ENCODE measurements at places on chromosomes 4 and X. TPM values are rescaled to one million over a fixed set of nuclear protein-coding genes. Genes with fewer than 3 reads are reported as not detected.

DNA sequence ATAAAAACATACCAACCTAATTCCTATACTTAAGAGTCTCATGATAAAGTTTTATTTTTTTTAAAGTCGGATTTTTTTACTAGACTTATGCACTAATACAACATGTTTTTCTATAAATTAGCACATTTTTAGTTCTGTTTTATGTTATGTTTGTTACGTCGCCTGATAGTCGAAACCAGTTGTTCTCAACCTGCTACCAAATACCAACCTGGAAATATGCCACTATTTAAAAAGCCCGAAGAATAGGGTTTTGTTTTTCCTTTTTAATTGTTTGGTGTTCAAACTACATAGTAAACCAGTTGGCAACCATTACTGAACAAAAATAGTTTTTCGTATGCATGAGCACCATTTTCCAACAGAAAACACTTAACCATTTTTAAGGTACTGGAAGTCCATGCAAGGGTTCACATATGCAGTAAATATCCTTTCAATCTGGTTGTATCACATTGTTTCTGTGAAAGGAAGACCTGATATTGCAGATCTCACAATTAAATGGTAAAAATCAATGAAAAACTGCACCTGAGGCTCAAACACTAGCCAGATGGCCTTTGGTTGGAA, 1.4 kb downstream of the WDFY3 start:
- DNase-seq: no peak

RTL9 gene
- 66.6 TPM for total RNA-seq

DNA sequence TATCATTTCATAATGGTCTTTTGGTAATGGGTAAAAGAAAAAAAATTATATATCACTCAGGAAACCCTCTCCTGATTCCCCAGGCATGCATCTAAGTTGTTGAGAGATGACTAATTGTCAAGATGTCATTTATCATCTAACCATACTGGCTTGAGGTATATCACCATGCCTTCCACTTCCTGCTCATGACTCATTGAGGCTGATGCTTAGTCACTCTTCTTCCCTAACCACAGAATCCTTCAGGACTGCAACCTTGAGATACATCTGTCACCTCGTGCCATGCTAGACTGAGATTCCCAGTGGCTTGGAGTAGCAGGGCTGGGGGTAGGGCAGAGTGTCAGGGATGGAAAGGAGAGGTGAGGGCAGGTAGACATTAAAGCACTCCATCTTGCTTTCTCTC, 782.5 kb upstream of the INTU start:
- DNase-seq: no peak

DNA sequence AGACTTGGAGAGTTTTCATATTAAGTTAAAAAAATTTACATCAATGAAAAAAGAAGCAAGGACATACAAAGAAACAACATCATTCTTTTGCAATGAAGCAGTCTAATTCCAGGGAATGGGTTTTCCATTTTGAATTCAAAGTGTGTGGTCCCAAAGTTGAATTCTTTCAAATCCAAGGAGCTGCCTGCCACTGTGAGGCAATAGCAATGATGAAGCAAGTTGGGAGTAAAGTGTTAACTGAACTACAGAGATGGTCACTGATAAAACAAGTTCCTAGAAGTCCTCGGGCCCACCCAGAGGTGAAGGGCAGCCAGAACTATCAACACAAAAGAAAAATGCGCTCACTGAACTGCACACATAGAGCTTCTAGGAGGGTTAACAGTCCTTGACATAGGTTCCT, 115.9 kb downstream of the RAB28 start:
- DNase-seq: no peak

- no peak for DNase-seq
These were observed 91.5 kb upstream of the DHX15 start for GRCh38 chr4:24675721-24676389.

LUZP4 gene
- total RNA-seq: 13.7 TPM

DNA sequence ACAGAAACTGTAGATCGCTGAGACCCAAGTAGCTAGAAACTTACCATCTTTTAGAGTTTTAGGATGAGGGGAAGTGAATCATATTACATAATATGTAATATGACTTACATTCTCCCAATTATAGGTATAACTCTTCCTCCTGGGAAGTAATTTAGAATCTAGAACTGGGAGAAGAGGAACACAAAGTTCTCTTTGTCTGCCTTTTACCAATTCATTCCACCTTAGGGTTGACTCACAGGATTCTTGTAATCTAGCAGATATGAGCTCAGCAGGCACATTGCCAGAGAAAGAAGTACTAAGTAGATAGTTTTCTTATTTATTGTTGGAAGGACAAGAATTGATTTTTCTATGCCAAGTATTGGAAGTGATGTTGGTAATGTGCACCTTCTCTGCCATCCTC, 58.0 kb upstream of the CCSER1 start:
- DNase-seq: peak; percentile 40

GRCh38 chr4:110396963-110397362, 79.0 kb upstream of the ENPEP start:
- DNase-seq: no peak

NKAP gene
- total RNA-seq: 16.3 TPM

ADRA2C gene
- 9.3 TPM for total RNA-seq

DNA sequence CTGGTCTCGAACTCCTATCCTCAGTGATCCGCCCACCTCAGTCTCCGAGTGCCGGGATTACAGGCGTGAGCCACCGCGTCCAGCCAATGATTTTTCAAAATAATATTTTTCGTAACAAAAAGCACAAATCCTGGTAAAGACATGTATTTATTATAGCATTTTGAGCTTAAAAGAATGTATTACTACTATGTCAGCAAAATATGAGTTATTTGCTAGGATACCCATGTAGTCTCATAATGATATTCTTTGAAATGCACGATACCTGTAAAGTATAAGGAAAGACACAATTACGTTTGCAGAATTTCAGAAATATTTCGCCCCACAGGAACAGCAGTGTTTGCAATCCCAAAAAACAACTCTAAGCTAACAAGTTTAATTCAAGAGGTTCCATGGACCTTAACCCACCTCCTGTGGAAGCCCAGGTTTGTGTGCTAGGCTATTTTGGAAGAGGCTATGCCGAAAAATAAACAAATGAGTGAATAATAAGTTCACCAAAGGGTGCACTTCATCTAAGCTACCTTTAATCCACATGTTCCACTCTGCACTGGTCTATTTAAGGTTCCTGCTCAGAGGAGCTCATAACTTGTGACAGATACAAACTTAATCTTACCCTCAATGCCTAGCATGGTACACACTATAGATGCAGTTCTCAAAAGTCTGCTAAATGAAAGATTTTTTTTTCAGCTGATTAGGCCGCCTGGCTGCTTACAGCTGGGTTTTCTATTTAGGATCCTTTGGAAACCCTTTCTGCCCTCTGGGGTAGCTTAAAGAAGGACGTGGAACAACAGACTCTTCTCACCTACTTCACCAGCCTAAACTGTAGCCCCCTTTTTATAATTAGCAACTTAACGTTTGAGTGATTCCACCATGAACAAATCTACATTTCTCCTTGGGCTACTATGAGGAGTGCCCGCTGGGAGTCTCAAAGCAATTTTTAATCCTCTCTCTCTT, 5.0 kb downstream of the FRYL start:
- DNase-seq: no peak

GRCh38 chr4:184448821-184449220, 25.5 kb downstream of the IRF2 start:
- peak; percentile 86 for DNase-seq

- no peak for DNase-seq
These were observed 63.0 kb upstream of the SLC10A4 start for GRCh38 chr4:48420144-48420543.

GRCh38 chr4:55553441-55554201, 6.9 kb upstream of the CLOCK start:
- peak; percentile 86 for DNase-seq

DNA sequence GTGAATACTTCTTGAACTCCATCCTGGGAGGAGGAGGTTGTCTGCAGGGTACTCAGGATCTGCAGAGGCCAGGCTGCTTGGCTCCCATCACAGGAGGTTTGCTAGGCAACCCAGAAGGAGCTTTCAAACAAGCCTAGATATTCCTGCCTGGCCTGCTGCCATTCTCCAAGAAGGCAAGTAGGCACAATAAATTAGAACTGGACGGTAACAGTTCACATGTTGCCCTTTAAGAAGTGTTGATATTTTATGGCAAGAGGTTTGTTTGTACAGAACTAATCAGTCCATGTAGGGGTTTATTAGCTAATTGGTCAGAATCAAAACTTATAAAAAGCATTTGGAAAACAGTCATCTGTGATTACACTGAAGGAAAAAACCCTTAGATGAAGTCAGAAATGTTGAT, 39.3 kb downstream of the SYNPO2 start:
- peak; percentile 37 for DNase-seq

GAGE12E gene
- 1.2 TPM for total RNA-seq

- no peak for DNase-seq
These were observed 2.5 kb upstream of the RXFP1 start for GRCh38 chr4:158519226-158519625.

GRCh38 chr4:151403656-151404055, 5.3 kb upstream of the FHIP1A start:
- no peak for DNase-seq

PDLIM3 gene
- total RNA-seq: 29.8 TPM
